ENCODE measurements at places on chromosomes 2 and 18.

DNA sequence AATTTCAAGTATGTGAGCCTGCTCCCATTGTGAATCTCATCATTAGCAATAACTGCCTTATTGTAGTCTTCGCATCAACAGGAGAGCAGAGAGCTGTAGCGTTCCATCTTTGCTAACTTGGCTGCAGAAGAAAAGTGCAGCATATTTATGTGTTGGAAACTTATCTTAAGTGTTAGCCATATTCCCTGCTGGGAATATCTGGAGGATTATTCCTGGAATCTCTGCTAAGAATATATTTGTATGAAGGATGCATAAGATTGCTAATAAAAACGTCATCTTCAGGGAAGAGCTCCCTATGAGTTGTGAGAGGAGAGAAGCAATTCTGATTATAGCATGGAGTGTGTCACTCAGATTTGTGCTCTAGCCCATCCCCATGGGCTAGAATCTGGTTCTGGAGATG is 115.1 kb upstream of the REG3G start:
- no peak for DNase-seq

- peak; percentile 55 for DNase-seq
These were observed 35.8 kb downstream of the ST3GAL5 start for GRCh38 chr2:85852937-85853498.

- DNase-seq = peak; percentile 40
These were observed 1.4 kb downstream of the CYRIA start for GRCh38 chr2:16664052-16664731.

- DNase-seq = no peak
These were observed 94.4 kb upstream of the LDAH start for GRCh38 chr2:20917287-20917660.

- DNase-seq = no peak
These were observed 5.6 kb upstream of the PPP4R1 start for GRCh38 chr18:9619990-9620389.

Data from NK-92 treated with Interleukin-12 subunit alpha and Interleukin-12 subunit beta, amount 100 ng/mL, for 24 hours (cell line).